ENCODE measurements at places on chromosomes 4 and X.

- no peak for DNase-seq
These were observed 121.8 kb downstream of the GPR143 start for GRCh38 chrX:9643807-9644206.

DNA sequence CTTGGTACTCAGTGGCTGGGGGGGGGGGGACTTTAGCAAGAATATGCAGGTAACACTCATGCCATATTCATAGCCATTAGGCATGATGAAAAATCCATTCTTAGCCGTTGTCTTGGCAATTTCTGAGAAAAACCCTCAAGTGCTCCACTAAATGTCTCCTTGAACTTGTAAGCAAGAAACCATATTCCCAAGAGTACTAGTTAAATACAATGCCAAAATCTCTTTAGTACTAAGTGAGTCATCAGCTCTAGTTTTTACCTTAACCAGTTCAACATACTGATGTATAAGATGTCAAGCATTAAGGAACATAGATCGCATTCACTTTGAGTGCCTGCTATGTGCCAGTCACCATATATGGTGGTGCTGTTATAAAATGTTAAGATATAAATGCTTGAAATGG is 27.5 kb downstream of the UBE2D3 start:
- DNase-seq, result no peak

DNA sequence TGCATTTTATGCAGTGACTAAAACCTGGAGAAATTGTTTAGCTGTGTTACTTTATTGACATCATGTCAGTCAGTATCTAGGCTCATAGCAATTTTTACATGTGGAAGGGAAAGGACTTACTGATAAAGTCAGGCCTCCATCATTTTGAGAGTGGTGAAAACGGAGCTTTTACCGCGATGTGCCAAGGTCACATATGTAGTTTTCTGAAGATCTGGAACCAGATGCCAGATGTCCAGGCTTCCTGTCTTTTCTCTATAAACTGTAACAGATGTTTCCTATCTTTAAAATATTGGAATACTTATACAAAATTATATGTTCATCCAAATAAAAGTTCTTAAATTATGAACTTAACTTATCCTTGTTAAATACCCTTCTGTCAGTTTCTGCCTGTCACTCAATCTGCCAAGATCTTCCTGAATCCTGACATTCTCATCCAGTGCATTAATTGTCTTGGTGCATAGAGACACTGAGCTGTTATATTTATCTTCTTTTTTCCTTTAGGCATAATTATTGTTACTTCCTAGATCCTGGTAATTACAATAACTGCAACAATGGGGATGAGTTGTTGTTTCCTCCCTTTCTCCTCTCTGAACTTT is 1646.2 kb upstream of the TENM3 start:
- DNase-seq, result no peak

- no peak for DNase-seq
These were observed 68.7 kb downstream of the USP9X start for GRCh38 chrX:41153957-41154356.

GRCh38 chr4:8316251-8316771 is 46.8 kb downstream of the HTRA3 start:
- no peak for DNase-seq

GRCh38 chr4:166021617-166022016 is 148.6 kb downstream of the TLL1 start:
- DNase-seq, result no peak

GRCh38 chr4:60857130-60857753 is 342.9 kb upstream of the ADGRL3 start:
- DNase-seq, result no peak

DNA sequence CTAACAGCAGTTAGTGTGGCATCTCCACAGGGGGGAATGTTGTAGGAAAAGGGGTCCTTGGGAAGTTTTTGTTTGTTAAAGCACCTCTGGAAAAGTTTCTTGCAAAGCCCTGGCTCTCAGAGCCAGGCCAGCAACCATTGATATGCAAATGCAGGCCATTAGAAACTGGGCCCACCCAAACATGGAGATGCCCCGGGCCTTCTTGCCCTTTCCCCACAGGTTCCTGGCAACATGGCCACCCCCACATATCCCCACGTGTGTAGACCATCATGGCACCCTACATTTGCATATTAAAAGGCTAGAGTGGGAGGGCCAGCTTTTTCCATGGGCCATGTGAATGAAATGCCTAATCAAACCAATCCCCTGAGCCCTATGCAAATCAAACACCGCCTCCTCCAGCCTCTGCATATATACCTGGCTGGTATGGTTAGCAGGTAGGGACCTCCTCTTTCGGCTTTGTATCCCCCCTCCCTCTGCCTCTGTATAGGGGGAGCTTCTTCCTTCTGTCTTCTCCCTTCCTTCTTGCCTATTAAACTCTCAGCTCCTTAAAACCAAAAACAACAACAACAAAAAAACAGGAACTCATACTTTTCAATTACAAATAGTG is 44.0 kb upstream of the ZCCHC13 start:
- DNase-seq, result no peak

GRCh38 chrX:47187106-47187677 is 6.4 kb upstream of the UBA1 start:
- no peak for DNase-seq

DNA sequence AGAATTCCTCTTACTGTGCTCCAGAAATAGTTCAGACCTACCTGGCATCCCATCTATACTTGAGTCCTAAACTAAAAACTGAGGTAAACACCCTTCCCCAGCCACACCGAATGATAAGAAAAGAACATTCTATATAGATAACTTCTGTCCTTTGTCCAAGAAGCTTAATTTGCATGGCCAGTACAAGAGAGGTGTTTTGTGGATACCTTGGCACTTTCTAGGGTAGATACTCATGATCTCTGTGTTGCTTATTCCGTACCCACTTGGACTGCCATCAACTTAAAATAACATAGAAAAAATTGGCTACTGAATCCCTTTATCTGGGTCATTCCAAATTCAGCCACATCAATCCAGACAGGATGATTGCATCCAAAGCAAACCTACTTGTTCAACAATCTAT is 1050.4 kb downstream of the STIM2 start:
- DNase-seq, result no peak

- DNase-seq, result no peak
These were observed 1.4 kb downstream of the INTU start for GRCh38 chr4:127634181-127634580.

DNA sequence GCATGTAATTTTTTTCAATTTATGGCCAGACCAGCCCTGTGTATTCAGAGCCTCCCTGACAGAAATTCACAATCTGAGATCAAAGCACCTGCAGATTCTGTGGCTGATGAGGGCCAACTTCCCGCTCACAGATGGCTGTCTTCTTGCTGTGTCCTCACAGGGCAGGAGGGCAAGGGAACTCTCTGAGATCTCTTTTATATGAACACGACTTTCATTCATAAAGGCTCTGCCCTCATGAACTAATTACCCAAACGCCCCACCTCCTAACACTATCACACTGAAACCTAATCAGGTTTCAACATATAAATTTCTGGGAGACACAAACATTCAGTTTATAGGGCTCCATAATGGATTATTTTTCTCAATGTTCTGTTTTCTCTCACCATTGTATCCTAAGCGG is 192.6 kb downstream of the NWD2 start:
- DNase-seq, result no peak

- no peak for DNase-seq
These were observed 493.1 kb downstream of the MAGEE1 start for GRCh38 chrX:76920607-76921006.

DNA sequence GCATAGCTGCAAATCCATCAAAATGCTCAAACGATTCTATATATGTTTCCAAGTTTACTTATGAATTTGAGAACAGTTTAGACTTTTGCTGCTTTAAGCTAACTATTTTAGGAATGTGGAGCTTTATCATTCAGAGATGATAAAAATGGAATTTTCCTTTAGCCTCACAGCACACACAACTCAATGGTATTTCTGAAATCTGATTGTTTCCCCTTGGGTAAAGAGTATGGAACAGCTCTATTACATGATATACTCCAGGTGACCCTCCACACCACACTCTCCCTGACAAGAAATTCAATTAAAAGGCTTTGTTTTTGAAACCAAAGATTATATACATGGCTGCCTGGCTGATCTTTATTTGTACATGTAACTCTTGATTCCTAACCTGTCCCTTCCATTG is 120.0 kb downstream of the LUZP4 start:
- DNase-seq, result no peak

- DNase-seq, result no peak
These were observed 72.7 kb upstream of the IL15 start for GRCh38 chr4:141563723-141564122.

DNA sequence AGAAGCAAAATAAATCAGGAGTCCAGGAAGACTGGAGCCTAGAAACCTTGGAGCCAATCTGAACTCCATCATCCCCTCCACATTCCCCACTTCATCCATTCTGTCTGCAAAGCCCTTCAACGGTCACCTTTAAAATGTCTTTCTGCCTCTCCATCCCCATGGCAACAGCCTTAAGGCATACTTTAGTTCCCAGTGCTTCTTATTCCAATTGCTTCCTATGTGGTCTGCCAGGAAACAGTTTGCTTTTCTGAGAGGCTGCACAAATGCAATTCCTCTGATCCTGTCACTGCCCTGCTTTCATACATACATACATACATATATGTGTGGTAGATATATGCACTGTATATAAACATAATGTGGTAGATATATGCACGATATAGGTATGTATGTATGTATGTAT is 786 bp upstream of the MAGEH1 start:
- DNase-seq, result no peak

- no peak for DNase-seq
These were observed 2253.2 kb upstream of the TENM3 start for GRCh38 chr4:179989975-179990374.

DNA sequence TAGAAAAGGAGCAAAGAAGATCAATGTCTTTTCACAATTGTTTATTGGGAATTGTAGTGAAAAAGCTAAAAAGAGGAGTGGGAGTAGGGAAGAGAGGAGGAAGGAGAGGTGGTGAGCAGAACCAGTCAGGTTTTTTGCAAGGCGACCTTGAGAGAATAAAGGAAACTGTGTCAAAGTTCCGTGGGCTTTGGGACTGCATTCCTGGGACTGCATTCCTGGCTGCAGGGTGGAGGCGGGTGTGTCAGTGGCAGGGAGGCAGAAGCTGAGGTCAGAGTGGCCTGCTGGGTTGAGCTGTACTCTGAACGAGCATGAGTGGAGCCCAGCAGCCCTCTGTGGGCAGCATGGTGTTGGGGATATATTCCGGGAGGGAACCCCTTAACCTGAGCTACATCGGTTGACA is 66.8 kb upstream of the UCP1 start:
- no peak for DNase-seq

All from stimulated activated CD4-positive, alpha-beta T cell treated with anti-CD3 and anti-CD28 coated beads, Interleukin-1b, Interleukin-23, amount 100 ng/mL, for 24 hours (primary cell).